Activated gamma-delta T cell treated with anti-CD3 and anti-CD28 coated beads, Interleukin-2, amount 50 U/mL, for 16 hours (primary cell): ENCODE measurements at places on chromosomes 7 and 10.

DNA sequence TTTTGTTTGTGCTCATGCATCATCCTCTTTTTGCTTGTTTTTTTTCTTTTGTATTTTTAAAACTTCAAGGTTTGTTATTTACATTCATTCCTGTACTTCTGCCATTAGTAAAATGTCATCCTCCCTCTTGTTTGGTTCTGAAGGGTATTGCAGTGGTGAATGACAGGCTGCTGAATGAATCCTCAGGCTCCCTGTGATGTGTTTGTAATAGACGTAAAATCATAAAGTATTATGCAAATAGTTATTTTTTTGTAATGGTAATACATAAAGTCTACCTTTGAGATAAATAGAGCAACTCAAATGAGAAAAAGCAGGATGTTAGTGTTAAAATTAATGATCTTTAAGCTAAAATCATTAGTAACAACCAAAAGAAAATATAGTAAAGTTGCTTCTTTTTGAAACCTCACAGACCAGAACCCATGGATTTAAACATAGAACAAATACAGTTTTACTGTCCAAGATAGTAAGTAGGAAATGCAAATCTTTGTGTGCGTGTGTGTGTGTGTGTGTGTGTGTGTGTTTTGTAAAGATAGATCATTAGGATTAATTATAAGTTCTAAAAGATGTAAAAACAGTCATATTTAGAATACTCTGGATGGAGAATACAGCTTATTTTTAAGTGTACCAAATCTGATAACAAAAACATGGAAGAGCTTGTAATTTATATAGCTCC, 4.5 kb downstream of the GLCCI1 start:
- DNase-seq, result no peak

- no peak for DNase-seq
These were observed 13.9 kb downstream of the EIF4H start for GRCh38 chr7:74187915-74188675.

DNA sequence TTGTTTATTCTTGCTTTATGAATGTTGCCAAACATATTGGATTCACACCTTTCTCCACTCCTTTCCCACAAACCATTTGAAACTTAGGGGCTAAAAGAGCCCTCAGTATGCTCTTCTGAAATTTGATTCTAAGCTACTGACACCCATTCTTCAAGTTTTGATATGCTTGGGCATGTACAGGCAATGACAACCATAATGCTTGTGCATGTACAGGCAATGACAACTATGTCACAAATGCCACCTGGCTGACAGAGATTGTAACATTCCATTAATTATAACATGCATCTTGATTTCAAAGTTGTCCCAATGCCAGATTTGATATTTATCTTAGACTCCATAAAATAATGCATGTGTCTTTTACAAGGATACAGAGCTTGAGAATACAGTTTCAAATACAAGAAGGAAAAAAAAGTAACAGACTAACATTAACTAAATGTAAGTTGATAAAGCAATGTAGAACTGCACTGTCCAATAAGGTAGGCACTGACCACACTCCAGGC, 17.5 kb upstream of the CDK1 start:
- DNase-seq, result no peak

GRCh38 chr7:28211006-28211405, 30.4 kb upstream of the JAZF1 start:
- DNase-seq, result no peak

- no peak for DNase-seq
These were observed 207.8 kb downstream of the TAX1BP1 start for GRCh38 chr7:27947586-27948278.

- DNase-seq, result no peak
These were observed 41.3 kb upstream of the ARL4A start for GRCh38 chr7:12646139-12646538.

GRCh38 chr7:78476851-78477405, 678.4 kb downstream of the PHTF2 start:
- no peak for DNase-seq

- DNase-seq, result no peak
These were observed 39.3 kb downstream of the FAM13C start for GRCh38 chr10:59323036-59323459.

DNA sequence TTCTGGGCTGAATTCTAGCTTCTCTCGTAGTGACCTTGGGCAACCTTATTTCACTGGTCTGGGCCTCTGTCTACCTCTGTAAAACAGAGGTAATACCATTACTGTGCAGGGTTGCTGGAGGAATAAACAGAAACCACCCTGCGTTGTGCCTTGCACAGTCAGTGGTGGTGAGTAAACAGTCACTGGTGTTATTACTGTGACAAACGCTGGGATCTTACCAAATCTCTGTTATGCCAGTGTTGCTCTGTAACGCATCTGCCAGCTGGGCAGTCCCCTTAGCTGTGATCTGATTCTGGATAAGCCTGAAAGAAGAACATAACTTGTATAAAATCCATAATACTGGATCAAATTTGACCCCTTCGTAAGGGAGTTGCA, 49.4 kb downstream of the NOD1 start:
- no peak for DNase-seq

DNA sequence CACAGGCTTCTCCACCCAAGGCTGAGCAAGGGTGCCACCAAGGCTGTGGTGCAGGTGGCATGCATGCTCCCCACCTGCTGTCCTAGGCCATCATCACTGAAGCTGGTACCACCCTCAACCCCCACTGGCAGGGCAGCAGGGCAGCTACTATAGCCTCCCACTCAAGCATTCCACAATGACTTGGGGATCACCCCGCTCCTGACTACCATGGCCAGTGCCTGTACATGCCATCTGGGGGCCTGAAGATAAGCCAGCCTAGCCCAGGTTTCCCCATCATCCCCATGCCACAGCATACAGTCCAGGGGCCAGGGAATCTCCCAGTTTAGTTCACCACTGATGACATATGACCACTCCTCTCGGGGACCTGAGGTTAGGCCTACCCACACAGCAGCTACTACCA, 510.9 kb upstream of the LRRTM3 start:
- DNase-seq, result no peak

DNA sequence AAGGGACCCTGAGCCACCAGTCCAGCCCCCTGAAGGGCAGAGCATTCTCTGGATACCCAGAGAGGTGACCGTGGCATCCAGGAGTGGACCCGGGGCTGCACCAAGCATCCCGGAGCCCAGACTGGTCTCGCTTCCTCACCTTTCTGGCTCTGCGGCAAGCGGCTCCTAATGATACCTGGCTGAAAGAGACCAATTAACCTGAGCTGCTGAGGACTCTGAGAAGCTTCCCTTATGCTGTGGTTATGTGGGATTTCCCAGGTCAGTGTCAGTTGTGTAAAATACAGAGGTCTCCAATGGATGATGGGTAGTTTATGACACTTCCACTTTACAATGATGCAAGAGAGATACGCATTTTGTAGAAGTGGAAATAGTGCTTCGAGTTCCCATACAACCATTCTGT, 51.5 kb downstream of the PFKFB3 start:
- no peak for DNase-seq

DNA sequence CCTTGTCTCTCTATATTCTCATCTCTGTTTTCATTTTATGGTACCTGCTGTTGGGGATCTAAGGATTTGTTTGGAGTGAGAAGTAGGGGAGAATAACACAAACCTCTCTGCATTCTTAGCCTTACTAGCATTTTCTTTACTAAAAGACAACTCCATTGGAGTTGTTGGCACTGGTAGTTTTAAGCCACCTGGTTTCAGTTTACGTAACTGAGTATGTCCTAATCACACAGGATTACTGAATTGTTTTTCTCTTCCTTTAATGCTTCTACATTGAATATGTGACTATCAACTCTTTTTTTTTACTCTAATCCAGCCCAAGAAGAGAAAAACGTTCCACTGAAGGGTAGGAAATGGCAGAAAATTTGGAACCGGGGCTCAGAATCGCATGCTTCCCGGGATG, 30.0 kb upstream of the TRIL start:
- no peak for DNase-seq

DNA sequence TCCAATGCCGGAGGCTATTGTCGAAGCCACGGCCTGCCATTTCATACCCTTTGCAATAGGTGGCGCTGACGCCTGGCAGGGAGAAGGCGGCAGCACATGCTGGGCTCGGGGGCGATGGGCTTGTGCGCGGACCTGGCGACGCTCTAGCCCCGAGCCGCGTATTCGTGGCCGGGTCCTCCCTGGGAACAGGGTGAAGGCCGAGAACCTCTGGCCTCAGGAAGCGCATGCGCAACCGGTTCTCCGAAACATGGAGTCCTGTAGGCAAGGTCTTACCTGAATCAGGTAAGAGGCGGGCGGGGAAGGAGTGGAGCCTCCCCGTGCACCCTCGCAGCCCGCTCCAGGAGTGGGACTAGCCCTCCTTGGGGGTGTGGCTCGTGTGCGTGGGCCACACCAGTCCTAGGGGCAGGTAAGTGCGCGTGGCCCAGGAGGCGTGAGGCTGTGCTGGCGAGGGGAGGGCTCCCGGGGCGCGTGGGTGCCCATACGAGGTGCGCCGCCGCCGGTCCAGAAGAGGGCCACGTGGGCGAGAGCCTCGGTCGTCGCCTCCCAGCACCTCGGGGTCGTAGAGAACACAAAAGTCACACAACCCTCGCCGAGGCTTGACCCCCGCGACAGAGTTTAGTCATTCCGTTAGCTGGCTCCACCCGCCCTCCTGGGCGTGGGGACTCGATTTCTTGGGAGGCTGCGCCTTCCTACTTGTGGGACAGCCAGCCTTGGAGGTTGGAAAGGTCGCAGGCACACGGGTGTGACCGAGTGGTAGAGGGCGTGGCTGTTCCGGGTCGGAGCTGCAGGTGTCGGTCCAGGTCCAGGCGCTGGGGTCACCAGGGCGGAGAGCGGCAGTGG, 5.6 kb upstream of the MEST start:
- peak; percentile 16 for DNase-seq

- DNase-seq, result no peak
These were observed 21.9 kb downstream of the WIPI2 start for GRCh38 chr7:5211730-5212482.

DNA sequence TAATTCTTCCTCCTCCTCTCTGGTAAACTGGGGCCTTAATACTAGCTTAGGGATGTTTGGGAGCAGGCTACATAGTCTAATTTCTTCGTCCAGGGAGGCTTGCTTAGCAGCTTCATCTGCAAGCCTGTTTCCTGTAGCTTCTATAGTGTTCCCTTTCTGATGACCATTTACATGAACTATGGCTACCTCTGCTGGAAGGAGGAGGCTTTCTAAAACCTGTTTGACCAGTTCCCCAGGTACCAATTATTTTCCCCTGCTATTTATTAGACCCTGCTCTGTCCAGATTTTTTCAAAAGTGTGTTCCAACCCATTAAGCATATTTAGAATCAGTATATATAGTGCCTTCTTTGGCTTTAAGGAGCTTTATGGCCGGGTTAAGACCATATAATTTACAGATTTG, 38.8 kb upstream of the DNAH11 start:
- no peak for DNase-seq

DNA sequence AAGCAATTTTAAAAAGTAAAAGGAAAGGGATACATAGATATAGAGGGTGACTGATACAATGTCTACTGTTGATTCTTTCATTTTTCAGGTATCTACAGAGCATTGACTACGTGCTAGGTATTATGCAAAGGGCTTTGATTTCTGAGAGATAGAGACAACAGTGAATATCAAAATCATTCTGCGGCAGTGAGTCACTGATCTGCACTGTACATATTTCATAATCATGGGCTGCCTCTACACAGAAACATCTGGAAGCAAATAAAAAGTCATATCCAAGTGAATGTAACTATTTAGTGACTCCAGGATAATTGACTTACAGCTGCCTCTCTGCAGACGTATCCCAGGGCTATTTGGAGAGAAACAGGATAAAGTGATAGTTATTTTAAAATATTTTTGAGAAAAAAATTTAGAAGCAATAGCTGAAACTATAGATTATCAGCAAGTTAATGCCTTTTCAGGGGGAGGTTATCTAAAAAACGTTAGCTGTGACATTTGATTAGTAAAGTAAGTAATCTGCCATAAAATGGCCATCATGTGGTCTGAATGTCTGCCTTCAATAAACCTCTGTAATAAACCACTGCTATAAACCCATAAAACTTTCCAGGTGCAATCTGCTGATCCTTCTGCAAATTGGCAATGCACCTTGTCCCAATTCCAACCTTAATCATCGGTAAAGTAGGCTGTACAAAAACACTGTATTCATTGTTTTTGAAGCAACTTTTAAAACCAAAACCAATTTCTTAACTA, 43.7 kb downstream of the CPXM2 start:
- DNase-seq, result no peak

GRCh38 chr10:51607463-51607835, 91.9 kb downstream of the CSTF2T start:
- DNase-seq, result no peak

DNA sequence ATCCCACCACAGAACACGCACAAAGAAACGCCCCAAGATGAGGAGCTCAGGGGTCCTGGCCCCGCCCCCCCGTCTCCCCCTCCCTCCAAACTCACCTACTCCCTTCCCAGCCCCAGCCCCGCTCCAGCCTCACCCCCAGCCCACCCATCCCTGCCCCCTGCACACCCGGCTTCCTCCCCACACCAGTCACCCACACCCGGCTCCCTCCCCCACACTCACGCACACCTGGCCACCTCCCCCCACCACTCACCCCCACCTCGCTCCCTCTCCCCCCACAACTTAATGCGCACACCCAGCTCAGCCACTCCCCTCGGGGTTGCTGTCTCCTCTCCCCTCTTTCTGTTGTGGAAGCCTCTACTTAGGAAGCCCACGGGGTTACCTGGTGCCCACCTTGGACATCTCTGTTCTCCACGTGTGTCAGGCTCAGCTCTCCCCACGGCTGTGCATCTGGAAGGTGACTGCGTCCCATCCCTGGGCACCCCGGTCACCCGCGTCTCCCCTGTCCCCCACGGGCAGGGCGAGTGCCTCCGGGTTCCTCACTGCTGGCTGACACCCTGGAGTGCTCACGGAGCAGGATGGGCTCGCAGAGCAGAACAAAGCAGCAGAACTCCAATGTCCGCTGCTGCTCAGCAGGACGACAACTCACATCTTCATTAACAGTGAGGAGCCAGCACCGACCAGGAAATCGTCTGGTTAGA, 166.8 kb downstream of the USP6NL start:
- no peak for DNase-seq

GRCh38 chr7:69630292-69630691, 32.0 kb downstream of the AUTS2 start:
- no peak for DNase-seq

GRCh38 chr7:135162382-135163001, 8.0 kb downstream of the CYREN start:
- DNase-seq, result no peak

- no peak for DNase-seq
These were observed 83.3 kb downstream of the PAX2 start for GRCh38 chr10:100828738-100829096.

DNA sequence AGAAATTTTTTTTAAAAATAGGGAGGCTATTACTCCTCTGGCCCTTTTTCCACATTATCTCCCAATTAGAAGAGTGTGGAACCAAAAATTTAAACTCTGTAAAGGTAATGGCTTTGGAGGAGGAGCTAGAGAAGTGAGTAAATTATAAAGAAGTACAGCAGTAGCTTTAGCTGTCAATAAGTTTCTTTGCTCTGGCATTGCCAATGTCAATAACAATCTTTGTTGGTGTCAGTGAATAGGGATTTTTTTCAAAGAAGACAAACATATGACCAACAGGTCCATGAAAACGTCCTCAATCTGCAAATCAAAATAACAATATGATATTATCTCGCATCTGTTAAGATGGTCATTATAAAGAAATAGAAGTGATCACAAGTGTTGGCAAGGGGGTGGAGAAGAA, 227.1 kb upstream of the MBL2 start:
- no peak for DNase-seq
